Glomerular endothelial cell (primary cell): ENCODE measurements at places on chromosomes 2 and 18.

- no peak for DNase-seq
Observed at GRCh38 chr2:111918383-111918806, 20.0 kb downstream of the MERTK start.

- DNase-seq, result no peak
Observed at GRCh38 chr2:212672186-212672585, 133.6 kb upstream of the ERBB4 start.

GRCh38 chr2:230677201-230677946 is 35.3 kb upstream of the CAB39 start:
- no peak for DNase-seq

- no peak for DNase-seq
Observed at GRCh38 chr18:21461460-21461859, 139.0 kb downstream of the ESCO1 start.

GRCh38 chr2:127225186-127225960 is 5.3 kb upstream of the CYP27C1 start:
- no peak for DNase-seq

DNA sequence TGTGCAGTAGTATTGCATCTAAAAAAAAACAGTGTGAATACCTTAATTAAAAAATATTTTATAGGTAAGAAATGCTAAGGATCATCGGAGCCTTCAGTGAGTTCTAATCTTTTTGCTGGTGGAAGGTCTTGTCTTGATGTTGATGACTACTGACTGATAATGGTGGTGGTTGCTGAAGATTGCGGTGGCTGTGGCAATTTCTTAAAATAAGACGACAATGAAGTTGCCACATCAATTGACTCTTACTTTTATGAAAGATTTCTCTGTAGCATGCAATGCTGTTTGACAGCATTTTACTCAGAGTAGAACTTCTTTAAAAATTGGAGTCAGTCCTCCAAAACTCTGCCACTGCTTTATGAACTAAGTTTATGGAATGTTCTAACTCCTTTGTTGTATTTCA is 36.2 kb downstream of the GLS start:
- DNase-seq, result no peak

GRCh38 chr2:7375901-7376300 is 458.7 kb downstream of the RNF144A start:
- DNase-seq, result no peak

- DNase-seq, result no peak
Observed at GRCh38 chr2:234308813-234309195, 188.1 kb downstream of the ARL4C start.

DNA sequence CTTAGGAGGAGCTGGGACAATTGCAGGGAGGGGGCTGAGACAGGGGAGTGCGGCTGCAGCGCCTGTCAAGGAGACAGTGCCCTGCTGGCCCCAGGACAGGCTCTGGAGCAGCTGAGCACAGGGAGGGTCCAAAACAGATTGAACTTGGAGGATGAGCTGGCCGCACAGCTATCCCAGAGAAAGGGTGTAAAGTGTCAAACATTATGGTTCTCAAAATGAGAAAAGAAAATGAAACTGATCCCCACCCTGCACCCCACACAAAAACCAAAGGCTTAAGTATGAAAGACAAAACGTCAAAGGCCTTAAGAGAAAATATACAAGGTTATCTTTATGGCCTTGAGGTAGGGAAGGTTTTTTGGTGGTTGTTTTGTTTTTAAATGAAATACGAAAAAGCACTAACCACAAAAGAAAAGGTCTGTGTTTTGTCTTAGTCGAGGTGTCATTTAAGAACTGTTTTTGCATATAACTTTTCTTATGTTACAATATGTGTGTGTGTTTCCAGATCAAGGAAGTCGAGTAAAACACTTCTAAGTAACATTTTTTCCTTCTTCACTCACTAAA is 111.8 kb downstream of the HDAC4 start:
- no peak for DNase-seq

DNA sequence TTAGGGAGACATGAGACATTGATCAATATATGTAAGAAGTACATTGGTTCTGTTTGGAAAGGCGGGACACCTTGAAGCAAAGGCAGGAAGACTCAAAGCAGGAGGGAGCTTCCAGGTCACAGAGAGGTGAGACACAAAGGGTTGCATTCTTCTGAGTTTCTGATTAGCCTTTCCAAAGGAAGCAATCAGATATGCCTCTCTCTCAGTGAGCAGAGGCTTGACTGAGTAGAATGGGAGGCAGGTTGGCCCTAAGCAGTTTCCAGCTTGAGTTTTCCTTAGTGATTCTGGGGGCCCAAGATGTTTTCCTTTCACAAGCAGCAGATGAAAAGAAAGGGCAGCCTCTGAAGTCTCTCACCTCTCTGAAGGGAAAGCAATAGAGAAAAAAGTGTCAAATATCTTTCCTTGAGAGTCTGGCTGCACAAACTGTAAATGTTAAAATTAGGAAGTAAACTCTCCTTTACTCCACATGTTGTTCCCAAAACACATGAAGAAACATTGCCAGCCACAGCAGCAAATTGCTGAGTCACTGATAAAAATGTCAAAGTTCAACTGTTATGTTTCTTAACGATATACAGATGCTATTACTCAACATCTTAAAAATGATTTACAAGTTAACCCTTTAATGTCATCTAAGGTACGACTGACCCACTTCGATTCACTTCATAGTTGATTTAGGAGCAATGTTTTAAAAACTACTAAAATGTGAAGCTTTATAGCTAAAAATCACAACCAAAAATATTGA is 40.3 kb downstream of the CYB5A start:
- DNase-seq, result peak; percentile 9

- no peak for DNase-seq
Observed at GRCh38 chr2:205642599-205643356, 39.5 kb upstream of the NRP2 start.

GRCh38 chr18:7663366-7664312 is 96.5 kb downstream of the PTPRM start:
- DNase-seq, result no peak

DNA sequence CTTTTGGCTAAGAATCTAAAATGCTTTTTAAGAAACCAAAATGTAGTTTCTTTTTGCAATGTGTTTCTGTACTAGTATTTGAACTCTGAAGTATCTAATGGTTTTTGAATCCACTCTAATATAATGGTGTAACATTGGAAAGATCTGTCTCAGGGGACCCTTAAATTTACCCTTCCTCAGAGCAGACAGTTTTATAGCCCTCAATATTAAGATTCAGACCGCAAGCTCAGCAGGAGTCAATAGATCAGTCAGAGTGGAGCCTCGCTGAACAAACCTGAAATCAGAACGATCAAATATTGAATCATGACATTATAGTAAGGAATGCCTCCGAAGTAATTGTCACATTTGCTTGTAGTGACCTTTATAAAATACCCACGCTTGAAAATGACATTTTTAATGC is 18.3 kb downstream of the SGPP2 start:
- no peak for DNase-seq

DNA sequence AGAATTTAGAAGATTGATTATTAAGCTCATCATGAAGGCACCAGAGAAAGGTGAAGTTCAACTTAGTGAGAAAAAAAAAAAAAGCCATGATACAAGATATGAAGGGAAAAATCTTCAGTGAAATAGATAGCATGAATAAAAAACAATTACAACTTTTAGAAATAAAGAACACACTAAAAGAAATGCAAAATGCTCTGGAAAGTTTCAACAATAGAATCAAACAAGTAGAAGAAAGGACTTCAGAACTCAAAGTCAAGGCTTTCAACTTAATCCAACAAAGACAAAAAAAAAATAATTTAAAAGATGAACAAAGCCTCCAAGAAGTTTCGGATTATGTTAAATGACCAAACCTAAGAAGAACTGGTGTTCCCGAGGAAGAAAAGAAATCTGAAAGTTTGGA is 105.5 kb downstream of the GRB14 start:
- no peak for DNase-seq
